ENCODE measurements at places on chromosomes 3 and 15.

- no peak for DNase-seq
These were observed 200.1 kb downstream of the SLC9A9 start for GRCh38 chr3:143648218-143648617.

DNA sequence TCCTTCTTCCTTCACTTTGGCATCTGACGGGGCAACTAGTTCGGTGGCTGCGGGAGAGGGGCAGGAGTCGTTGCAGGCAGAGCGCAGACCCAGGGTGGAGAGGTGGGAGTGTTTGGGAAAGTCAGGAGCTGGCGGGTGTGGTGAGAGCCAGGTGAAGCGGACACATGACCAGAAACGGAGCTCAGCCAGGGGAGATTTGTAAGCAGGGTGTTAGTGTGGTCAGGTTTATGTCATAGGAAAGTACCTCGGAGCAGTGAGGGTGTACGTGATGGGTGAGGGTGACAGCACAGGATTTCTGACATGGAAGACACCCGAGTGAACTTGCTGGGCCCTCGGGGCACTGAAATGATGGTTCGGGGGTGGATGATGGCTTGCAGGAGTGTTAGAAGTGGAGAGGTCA, 247.4 kb upstream of the TPM1 start:
- no peak for DNase-seq

- DNase-seq, result no peak
These were observed 68.7 kb upstream of the SNRK start for GRCh38 chr3:43217633-43218032.

- DNase-seq, result no peak
These were observed 540 bp upstream of the ADAMTS7 start for GRCh38 chr15:78811825-78812183.

DNA sequence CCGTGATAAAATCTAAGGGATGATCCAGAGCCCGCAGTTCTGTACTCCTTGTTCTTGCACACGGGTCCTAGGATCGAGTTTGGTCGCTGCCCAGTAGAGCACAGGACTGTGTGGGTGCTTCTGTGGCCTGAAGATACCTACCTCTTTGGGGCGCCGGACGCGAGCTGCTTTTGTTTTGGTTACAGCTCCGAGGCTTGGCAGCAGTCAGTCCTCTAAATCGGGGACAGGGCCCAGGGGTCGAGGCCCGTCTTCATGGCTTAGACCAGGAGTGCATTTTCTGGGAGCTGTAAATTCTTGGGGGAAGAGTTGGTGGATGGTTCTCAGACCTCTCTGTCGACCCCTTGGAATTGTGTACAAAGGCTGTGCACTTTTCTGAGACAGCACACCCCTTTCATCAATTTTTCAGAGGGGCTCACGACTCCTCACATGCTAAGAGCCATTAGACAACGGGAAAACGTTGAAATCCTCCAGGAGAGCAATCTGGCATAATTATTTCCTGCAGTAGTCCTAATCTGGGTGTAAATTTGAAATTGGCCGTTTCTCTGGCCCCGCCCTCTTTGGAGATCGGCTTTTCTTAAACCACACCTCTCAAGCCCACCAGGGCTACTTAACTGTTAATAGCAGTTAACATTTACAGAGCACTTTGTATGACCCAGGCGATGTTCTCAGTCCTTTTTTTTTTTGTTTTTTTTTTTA, 928 bp downstream of the CEP97 start:
- DNase-seq, result no peak
